ENCODE measurements at places on chromosomes 3 and 15.

- DNase-seq = no peak
Observed at GRCh38 chr3:141108039-141108438, 56.9 kb downstream of the SPSB4 start.

DNA sequence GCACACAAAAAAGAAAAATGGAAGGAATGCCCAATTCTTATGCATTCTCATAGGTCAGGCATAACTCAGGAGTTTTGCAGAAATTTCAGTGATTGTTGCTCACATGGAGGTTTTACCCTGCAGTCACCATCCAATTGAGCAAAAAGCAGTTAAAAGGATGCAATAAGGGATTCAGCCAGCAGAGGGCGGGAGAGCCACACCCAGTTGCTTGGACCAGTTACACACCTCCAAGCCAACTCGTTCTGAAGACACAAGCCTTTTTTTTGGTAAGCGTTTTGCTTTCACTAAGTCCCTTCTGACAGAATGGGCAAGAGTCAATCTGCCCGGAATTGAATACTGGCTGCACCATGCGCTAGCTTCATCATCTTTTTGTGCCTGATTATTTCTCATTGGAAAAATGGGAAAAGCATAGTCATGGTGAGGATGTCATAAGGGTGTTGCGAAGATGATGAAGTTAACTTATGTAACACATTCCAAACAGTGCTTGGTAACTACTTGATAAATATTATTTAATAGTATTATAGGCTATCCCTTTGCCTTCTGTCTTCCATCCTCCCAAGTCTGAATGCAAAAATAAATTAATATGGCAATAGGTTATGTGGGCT is 154.4 kb upstream of the SGO1 start:
- DNase-seq = peak; percentile 84

GRCh38 chr15:62431817-62432216 is 266.7 kb upstream of the C2CD4B start:
- no peak for DNase-seq

DNA sequence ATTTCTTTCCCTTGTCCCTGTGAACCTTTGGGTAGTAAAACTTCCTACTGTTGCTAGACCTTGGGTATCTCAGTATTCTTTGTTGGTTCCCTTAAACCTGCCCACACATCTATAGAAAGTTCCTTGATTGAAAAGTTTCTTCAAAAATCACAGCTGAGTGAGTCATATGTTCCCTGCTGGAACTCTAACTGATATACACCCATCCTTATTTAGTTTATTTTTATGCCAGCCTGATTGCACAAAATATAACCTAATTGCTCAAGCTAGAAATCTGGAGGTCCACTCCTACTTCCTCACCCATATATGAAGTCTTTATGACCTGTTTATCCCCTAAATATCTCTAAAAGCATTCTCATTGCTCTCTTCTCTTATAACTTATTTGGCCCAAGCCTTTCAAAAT is 13.7 kb upstream of the GJD2 start:
- DNase-seq = no peak

- DNase-seq = no peak
Observed at GRCh38 chr3:152069871-152070270, 196.4 kb downstream of the SUCNR1 start.

GRCh38 chr3:39101022-39101689 is 6.3 kb downstream of the GORASP1 start:
- DNase-seq = peak; percentile 78

- DNase-seq = no peak
Observed at GRCh38 chr3:162366166-162366766, 869.7 kb downstream of the OTOL1 start.

DNA sequence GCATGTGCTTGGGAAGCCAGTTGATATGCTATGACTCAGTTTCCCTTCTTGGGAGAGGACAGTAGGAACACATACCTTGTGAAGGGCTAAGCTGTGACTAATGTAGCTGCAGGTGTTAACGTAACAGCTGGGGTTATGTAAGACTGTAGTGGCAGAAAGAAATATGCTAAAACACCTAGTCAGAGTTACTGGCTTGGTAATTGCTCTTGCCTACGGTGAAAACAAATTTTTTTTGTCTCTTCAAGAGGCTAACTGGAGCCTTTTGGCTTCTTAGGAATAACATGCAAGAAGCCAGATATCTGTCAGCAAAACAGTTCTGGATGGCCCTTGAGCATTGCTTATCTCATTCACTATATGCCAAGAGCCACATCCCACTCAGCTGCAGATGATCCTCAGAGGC is 1.4 kb downstream of the MAPKBP1 start:
- peak; percentile 20 for DNase-seq

- DNase-seq = no peak
Observed at GRCh38 chr3:16455966-16456365, 57.5 kb downstream of the RFTN1 start.

- no peak for DNase-seq
Observed at GRCh38 chr15:64990168-64990470, 405 bp upstream of the SPG21 start.

DNA sequence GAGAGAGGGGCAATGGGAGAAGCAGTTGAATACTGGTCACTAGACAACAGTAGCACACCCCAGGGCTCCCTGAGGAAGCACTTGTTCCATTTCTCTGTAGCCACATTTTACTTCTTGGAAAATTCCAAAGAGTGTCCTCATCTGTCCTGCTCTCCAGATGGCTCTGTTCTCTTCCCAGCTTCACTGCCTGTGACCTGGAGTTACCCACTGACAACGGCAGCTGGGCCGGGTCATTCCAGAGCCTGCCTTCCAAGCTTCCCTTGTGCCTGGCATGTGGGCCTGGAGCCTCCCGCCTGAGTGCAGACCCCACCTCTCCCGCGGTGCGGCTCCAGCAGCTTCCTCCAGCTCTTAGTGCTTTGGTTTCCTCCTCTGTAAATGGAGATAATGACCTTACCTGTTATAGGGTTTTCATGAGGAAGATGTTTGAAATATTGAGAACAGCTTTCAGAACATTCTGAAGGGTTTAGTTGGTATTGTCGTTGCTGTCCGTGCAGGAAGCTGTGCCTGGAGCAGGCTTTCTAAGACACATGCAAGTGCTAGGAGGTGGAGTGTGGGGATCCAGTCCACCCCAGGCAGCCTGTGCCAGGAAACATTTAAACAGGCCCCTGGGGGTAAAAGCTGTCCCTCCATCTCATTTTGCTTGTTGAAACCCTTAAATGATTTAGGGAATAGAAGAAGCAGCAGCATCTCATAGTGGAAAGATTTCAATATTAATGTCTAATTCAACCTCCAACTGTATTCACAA is 24.8 kb downstream of the EFCC1 start:
- no peak for DNase-seq

GRCh38 chr15:58918239-58918638 is 15.2 kb downstream of the SLTM start:
- no peak for DNase-seq

GRCh38 chr3:60948488-60948887 is 302.8 kb downstream of the FHIT start:
- DNase-seq = no peak

- no peak for DNase-seq
Observed at GRCh38 chr3:196995646-196996355, 27.2 kb upstream of the PIGZ start.

- no peak for DNase-seq
Observed at GRCh38 chr15:63136742-63137141, 15.1 kb downstream of the LACTB start.

GRCh38 chr3:113927556-113927955 is 20.3 kb upstream of the ZDHHC23 start:
- DNase-seq = no peak

DNA sequence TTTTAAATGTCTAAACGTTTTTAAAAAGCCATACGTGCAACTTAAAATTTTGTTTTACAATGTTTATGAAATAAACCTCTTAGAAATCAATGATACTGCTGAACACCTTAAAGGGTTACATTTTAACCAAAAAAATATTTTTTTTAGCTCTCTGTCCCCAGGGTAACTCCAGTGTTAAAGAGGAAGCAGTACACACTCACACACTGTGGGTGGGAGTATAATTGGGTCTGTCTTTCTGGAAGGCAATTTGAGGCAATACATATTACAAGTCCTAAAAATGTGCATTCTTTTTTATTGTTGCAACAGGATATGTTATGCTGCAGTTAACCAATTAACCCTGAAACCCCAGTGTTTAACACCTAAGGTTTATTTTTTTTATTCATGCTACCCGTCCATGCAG is 34.1 kb downstream of the WHAMM start:
- DNase-seq = no peak

DNA sequence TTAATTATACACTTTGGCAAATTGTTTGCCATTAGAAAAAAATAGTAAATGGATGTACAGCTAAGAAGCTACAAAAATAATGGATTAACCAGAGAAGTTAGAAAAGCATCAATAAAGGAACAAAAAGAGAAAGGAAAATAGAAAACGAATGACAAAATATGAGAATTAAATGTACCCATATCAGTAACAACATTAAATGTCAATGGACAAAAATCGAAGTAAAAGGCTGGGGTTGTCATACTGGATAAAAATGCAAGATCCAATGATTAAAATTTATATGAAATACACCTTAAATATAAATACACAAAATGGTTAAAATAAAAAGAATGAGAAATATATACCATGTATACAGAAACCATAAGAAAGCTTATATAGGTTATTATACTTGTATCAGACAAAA is 470.6 kb downstream of the OCA2 start:
- no peak for DNase-seq

DNA sequence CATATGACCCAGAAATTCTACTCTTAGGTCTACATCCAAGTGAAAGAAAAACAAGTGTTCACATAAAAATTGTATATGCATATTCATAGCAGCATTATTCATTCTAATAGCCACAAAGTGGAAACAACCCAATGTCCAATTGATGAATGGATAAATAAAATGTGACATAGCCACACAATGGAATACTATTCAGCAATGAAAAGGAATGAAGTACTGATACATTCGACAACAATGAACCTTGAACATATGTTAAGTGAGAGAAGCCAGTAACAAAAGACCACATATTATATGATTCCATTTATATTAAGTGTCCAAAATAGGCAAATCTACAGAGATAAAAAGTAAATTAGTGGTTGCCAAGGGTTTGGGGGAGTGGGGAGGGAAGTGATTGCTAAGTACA is 70.2 kb upstream of the ACTC1 start:
- no peak for DNase-seq

DNA sequence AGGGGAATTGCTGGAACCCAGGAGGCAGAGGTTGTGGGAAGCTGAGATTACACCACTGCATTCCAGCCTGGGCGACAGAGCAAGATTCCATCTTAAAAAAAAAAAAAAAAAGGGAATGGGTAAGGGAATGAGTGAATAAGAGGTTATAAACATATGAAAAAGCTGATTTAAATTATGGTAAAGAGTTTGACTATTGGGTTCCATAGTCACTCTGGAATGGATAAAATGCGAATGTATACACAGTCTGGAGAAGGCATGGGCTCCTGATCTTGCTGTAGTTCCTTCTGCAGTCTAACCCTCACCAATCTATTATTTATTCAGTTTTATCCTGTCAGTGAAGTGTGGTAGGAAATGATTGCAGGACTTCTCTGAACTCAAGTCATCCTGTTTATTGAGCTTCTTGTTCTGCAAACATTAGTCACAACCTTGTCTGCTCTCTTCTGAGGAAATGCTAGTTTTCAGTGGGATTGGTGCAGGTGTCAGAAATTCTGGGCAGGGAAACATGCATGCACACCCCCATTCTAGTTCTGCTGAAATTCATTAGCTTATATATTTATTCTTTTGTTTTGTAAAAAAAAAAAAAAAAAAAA is 190.9 kb upstream of the CFAP20DC start:
- DNase-seq = no peak

DNA sequence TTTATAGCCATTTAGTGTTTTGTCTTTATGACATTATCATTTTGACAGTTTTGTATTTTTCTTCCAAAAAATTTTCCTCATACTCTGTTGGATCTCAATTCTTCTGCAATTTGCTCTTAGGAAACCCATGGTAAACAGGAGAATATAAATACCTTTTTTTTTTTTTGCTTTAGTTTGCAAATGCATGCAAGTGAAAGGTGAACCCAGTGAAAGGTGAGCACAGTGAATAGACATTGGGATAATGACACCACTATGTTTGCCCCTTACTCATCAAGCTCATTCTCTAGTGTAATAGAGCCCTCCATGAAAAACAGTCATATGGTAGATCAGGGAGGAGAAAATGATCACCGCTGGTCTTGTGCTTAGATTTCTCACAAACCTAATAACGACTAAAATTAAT is 59.0 kb upstream of the TRPC1 start:
- no peak for DNase-seq

DNA sequence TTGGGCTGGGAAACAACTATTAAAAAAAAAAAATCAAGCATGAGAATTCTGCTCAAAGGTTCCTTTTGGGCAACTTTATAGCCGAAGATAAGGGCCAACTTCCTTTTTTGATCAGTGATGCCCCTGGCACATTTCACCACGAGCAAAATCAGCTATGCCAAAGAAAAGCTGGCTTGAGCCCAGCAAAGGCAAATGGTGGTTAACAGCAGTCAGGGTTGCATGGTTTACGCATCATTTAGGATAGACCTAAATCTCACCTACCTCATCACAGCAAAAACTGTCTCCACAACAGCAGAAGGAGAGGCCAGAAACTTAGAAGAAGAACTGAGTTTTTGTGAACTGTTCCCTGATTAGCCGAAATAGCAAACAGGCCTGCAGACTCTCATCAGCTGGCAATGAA is 220.1 kb upstream of the CDIN1 start:
- DNase-seq = no peak

- no peak for DNase-seq
Observed at GRCh38 chr3:10772271-10773161, 43.5 kb upstream of the SLC6A11 start.

GRCh38 chr3:45938864-45939263 is 4.4 kb upstream of the CXCR6 start:
- DNase-seq = peak; percentile 84

DNA sequence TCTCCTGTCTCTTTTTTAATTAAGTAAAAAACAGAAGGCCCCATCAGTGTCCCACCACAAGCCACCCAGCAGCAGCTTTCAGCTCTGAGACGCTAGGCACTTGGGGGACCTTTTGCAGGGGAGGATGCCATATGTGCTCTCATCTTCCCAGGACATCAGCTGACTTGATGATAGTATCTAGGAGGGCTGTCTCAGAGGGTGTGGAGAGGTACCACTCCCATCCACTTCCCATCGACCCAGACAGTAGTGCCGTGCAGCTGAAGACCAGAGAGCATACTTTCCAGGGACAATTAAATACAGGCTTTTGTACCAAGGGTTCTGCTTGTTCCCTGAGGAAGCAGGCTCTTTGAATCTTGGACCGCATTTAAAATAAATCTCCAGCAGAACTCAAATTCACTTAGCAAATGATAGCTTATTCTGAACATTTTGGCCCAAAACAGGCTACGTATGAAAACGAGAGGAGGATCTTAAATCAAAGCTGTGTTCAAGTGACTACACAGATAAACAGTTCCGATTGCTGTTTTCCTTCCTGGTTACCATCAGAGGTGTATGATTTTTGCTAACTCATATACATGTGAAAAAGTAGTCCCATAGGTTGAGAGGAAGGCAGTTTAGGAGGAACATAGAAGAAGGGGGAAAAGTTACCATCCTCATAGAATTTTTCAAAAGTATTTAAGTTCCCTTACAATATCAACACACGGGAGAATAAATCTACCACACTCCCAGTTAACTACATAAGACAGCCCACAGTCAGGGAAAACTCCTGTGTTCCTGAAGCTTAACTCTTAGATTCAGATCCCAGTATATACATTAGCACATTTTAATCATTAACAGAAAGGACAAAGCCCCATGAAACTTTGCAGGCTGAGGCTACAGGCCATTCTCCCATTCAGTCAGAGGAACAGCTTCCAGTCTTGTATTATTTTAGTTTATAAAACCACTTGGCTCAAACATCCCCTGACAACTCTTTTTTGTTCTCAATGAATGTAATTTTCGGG is 9.5 kb downstream of the WNT5A start:
- DNase-seq = no peak

- DNase-seq = no peak
Observed at GRCh38 chr3:42491881-42492507, 10.4 kb upstream of the VIPR1 start.

GRCh38 chr3:151197981-151198767 is 4.8 kb downstream of the GPR171 start:
- DNase-seq = no peak
